Stimulated activated naive CD8-positive, alpha-beta T cell treated with anti-CD3 and anti-CD28 coated beads, Interleukin-15, Interleukin-2, amounts not matched to agents 100 U/mL and 50 U/mL, for 24 hours (primary cell): ENCODE measurements at places on chromosomes 2 and 18.
A peak's percentile ranks its signal among the peaks of the same experiment; 100 is the strongest.

- no peak for DNase-seq
Measured at GRCh38 chr18:79970419-79971133, 6.1 kb downstream of the HSBP1L1 start.

DNA sequence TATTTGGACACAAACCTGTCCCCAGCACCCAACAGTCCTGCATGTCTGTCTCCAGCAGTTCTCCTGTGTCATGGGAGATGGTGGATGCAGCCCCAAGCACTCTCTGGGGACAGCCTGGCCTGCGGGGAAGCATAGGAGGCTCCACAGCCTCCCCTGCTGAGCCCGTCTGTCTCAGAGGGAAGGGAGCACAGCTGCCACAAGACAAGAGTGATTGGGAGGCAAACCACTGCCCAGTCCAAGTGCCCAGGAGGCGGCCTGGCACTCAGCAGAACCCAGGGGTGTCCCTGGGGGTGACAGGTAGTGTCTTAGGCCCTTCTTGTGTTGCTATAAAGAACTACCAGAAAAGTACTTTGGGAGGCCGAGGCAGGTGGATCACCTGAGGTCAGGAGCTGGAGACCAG is 211.2 kb upstream of the MYT1L start:
- DNase-seq: no peak

GRCh38 chr2:190563109-190563508 is 28.6 kb upstream of the NEMP2 start:
- peak; percentile 15 for DNase-seq

- no peak for DNase-seq
Measured at GRCh38 chr18:41486575-41486974, 468.5 kb upstream of the PIK3C3 start.

GRCh38 chr2:64615192-64615763 is 38.4 kb downstream of the SERTAD2 start:
- no peak for DNase-seq

DNA sequence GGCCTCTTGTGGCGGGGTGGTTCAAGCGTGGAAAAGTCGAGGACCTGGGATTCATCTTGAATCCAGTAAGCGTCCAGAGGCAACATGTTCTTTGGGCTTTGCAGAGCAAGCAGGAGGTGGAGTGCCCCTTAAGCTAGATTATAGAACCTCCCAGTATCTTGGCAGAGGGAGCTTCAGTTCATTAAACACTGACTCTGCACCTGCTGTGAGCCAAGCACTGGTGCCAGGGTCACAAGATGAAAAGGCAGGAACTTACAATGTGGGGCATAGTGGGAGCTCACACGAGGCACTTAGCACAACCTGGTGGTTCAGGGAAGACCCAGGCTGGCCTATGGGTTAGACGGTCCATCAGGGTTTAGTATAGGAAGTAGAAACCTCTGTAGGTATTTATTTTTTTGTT is 7.4 kb upstream of the FZD5 start:
- DNase-seq: no peak

GRCh38 chr2:84971510-84972206 is 697 bp downstream of the KCMF1 start:
- peak; percentile 72 for DNase-seq

- DNase-seq: no peak
Measured at GRCh38 chr2:47488870-47489584, 86.1 kb downstream of the MSH2 start.

GRCh38 chr18:51936115-51936514 is 403.9 kb upstream of the DCC start:
- DNase-seq: no peak

GRCh38 chr18:9321017-9321452 is 13.5 kb upstream of the TWSG1 start:
- DNase-seq: no peak

DNA sequence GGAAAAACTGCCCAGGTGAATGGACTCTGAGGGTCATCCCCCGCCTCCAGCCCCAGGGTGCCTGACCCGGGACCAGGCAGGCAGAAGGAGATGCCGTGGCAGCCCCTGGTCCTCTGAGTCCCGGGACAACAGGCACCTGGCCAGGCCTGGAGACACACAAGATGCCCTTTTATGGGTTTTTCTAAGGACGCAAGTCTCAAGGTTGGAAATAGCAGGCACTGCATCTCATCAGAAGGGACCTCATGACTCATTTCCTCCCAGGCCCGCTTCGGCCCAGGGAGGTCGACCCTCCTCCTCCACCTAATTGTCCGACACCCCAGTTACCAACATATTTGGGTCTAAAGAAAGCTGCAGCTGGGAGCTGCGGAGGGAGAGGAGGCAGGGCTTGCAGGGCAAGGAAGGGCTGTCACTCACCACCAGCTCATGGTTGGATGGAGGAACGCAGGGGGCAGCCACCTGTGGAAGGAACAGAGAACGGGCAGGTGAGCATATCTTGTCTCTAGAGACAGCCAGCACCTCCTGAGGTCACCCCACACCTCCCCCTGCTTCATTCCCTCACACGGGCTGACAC is 82.9 kb downstream of the TNS1 start:
- no peak for DNase-seq

DNA sequence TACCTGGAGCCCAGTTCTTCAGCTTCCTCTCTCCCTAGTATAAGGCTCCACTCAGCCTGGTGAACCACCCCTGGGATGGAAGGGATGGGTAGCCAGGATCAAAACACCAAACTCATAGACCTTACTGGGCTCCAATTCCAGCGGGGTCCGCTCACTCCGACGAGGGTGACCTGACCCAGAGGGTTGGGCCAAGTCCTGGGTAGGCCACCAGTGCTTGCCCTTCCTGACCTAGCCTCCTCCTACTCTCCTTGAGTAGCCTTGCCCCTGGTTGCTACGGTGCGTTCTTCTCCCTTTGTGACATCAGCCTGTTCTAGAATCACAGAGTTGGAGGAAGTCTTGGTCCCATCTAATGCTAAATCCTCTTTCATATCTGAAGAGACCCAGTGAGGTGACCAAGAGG is 537 bp upstream of the STAT4 start:
- peak; percentile 42 for DNase-seq

DNA sequence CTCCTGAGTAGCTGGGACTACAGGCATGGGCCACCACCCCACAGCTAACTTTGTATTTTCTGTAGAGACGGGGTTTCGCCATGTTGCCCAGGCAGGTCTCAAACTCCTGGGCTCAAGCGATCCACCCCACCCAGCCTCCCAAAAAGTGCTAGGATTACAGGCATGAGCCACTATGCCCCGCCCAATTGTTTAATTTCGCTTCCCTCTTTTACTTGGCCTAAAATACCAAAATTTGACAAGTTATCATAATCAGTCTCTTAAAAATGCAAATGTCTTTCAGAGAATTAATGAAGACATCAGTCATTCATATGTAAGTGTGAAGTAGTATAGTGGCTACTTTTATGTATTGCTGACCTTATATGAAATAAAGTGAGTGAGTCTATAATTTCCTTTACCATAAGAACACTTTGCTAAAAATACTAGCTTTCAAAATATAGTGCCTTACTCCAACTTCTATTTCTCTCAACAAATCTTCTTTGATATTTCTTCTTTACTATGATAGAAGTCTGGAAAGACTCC is 9.8 kb downstream of the FBXO11 start:
- DNase-seq: no peak

GRCh38 chr2:64049633-64050220 is 30.5 kb upstream of the VPS54 start:
- DNase-seq: peak; percentile 70

DNA sequence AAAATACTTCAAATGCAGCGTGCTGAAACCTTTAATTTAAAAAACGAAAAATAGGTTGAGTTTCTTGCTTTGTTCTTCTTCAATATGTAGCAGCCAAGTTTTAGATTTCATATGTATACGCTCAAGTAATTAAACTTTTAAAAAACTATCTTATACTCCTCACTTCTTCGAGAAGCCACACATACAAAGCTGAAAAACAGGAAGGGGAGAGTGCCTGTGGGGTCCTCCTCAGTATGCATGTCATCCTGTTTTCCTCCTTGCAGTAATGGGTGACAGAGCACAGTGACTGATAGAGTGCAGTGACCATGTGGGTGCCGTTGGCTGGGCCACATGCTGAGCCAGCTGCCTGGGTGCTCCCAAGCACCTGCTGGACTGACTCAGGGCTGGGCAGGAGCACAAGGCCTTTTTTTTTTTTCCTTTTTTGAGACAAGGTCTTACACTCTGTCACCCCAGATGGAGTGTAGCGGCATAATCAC is 33.3 kb downstream of the UXS1 start:
- peak; percentile 49 for DNase-seq

DNA sequence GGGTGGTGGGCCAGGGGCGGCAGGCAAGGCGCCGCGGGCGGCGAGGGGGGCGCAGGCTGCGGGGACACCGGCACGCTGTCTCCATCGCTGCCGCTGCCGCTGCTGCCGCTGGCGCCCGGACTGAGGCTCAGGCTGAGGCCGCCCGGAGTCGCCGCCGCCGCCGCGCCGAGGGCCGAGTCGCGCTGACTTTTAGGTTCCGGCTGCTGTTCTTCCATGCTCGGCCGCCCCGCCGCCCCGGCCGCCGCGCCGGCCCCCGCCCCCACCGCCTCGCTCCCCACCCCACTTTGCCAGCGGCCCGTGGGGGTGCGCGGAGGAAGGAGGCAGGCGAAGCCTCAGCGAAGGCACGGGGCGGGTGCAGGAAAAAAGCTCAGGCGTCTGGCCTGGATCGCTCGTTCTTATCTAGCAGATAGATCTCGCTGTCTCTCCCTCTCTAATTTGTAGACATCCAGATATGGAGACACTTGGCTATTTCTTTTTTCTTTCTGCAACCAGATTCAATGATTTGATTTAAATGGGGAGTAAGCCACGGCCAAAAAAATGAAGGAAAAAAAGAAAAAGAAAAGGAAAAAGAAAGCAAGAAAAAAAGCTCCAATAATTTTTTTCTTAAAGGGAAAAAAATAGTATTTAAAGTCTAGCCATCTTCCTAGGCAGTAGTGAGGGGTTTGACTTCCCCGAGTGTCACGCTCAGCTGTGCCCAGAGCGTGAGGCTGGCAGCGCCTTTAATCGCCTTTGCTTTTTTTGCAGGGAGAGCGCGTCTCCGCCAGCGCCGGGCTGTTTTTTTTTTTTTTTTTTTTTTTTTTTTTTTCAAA is at the start of gene EN1:
EN1 (minus strand) TSS at position 696 of the 809 bp plus-strand sequence; CDS start at position 215, 481 bp downstream.
- DNase-seq: no peak

- DNase-seq: no peak
Measured at GRCh38 chr2:226845386-226846116, 9.7 kb downstream of the RHBDD1 start.

GRCh38 chr2:44016282-44016681 is 20.5 kb upstream of the LRPPRC start:
- peak; percentile 59 for DNase-seq

DNA sequence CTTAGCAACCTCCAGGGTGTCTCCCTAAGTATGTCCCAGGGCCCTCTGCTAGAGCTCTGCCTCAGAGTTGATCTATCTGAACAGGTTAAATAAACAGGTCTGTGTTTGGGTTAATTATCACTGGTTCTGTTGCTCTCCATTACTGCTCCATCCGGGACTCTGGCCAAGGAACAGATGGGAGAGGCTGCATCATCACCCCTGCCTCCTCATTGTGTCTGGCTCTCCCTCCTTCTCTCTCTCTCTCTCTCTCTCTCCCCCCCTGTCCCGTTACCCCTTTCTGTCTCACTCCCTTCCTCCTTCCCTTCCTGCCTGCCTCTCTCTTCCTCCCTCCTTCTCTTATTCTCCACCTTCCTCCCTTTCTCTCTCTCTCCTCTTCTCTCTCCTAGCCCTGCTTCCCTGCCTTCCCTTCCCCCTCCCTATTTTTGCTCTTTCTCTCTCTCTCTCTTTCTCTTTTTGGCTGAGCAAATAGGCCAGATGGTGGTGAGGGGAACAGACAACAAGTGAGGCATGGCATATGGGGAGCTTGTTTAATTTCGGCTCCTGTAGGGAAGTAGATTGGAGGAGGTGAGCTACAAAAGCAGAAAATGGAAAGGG is 62.1 kb downstream of the SETBP1 start:
- no peak for DNase-seq

GRCh38 chr2:57760381-57760801 is 286.2 kb upstream of the VRK2 start:
- DNase-seq: no peak

DNA sequence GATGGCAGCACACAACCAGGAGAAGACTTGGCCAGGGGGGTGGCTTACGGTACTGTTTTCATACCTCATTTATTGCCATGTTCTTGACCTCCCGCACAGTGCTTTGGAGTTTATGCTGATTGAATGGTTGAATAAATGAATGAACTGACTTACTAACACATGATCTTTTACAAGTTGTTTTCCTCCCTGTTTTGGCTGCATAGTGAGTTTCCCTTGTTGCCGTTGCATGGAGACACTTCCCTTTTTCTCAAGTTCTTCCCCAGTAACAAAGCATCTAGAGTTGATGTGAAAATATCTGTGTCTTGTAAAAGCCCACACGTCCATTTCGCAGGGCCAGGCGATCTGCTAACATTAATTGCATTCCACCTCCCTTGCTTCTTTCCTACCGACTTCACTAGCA is 35.7 kb upstream of the RAB1A start:
- DNase-seq: no peak

DNA sequence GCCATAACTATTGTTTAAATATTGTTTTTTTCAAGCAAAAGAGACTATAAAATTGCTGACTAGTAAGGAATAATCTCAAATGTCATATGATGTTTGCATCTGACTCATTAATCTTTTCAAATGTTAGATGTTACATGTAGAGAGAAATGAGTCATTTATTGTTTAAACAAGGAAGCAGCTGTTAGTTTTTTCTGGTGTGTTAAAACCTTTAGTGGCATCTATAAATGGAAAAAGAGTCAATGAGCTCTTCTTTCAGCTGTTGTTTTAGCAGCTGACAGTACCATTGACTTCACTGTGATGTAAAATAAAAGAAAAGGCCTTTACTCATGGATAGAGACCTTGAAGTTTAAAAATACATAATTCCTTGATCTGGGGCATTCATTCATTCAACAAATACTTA is 1.8 kb upstream of the KLHL41 start:
- DNase-seq: no peak

DNA sequence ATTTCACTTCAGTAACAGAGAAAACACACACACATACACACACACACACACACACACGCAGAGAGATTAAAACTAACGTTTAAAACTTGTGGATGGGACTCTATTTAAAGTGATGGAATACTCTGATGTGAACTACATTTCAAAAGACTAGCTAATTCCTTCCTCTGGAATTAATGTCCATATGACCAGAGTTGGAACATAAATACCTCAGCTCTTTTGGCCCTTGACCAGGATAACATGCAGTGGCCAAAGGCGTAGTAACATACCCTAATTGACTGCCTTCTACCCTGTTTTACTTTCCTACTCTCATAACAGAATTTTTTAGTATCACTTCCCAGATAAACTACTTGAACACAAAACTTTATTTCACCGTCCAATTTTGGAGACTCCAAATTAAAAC is 671.3 kb upstream of the CHAC2 start:
- DNase-seq: no peak
